ENCODE measurements at places on chromosomes 1 and 21.

GRCh38 chr1:22681556-22682276, 28.7 kb downstream of the C1QB start:
- DNase-seq, result no peak

- DNase-seq, result no peak
These were observed 23.3 kb downstream of the INAVA start for GRCh38 chr1:200918006-200918405.

- DNase-seq, result no peak
These were observed 15.3 kb downstream of the RSPH1 start for GRCh38 chr21:42480736-42481135.

DNA sequence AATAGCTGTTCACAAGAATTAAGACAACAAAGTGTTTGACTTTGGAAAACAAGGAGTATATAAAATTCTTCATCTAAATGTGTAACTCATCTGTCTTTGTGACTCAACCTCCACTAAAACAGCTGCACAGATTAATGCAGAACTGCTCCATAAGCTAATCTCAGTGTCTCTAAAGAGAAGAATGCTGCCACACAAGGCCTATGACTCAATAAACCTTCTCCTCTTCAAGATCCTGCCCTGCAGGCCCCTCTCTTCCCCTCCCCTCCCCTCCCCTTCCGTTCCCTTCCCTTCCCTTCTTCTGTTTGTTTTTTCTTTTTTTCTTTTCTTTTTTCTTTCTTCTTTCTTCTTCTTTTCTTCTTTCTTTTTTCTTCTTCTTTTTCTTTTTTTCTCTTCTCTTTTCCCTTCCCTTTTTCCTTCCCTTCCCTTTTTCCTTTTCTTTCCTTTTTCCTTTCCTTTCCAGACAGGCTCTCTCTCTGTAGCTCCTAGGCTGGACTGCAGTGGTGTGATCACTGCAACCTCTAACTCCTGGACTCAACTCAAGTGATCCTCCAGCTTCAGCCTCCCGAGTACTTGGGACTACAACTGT, 1052.8 kb downstream of the BRINP3 start:
- DNase-seq, result no peak

DNA sequence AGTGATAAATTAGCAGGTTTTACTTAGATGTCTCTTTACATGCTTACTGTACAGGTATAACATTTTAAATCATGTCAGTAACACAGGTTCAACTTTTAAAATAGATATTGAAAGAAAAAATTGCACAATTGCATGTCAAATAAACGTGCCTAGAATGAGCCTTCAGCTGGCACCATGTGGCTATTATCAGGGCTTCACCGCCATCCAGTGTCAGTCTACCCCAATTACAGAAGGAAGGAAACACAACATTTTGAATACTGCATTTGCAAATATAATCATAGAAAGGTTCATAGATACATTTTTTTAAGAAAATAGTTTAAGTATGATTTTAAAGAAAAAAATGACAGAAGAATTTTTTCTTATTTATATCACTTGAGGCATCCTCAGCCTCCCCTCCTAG, 47.5 kb upstream of the SERTAD4 start:
- DNase-seq, result no peak

DNA sequence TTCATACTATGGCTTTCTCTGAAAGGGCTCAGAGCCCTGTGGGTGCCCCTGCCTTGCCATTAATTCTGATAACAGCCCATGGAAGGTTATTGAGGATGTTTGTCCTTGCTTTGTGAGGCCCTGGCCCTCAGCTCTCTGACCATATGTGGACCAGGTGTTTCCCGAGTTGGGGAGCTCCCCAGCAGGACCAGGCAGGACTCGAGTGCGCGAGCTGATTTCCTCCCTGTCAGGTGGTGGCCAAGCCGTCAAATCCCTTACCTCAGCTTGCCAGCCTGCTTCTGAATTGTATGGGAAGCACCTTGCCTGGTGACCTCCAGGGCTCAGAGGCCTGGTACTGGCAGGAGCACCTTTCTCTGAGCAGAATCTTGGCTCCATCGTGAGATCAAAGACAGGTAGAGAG, 17.9 kb upstream of the SDE2 start:
- DNase-seq, result no peak

- no peak for DNase-seq
These were observed 205.1 kb downstream of the PLA2G4A start for GRCh38 chr1:187033693-187034390.

DNA sequence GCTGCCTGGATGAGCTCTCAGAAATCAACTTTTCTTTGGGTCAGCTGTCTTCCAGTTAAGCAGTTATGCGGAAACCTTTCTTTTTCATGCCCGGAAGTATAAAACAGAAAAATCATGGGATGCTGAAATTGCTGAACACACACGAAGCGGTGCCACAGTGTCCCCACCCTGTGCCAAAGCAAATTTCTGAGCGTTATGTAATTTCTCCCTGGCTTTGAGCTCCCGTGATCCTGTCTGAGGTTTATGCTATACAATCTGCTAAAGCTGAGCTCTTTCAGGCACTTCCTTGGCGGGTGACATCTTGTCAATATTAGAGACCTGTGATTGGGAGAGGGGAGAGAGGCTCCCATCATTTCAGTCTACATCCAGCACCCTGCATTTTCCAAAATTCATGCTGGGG, 201.7 kb downstream of the ROR1 start:
- DNase-seq, result no peak

All from posterior vena cava (tissue), 2 donors.